ENCODE measurements at places on chromosomes 13 and 19.

DNA sequence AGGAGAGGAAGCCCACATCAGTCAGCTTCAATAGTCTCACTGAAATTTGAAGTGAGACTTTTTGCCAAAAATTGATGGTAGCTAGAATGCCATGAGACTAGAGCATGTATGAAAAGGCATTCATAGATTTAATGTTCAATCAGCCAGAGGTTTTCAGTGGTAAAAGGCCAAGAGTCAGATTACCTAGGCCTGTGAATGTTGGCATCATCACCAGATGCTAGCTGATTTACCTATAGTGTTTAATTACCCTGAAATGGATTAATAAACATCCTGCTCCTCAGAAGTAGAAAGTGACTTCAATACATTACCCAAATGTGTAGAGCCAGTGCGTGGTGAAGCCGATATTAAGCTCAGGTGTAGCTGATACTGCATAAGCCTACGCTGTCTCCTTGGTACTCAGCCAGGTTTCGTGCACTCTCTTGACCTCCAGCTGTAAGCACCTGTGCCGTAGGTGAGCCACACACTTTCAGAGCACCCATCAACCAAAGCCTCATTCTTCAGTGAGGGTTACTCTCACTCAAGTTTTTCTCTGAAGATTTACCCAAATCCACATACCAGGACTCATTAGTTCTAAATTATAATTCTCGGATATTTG lies 1140.3 kb upstream of the SLC10A2 start:
- no peak for DNase-seq

DNA sequence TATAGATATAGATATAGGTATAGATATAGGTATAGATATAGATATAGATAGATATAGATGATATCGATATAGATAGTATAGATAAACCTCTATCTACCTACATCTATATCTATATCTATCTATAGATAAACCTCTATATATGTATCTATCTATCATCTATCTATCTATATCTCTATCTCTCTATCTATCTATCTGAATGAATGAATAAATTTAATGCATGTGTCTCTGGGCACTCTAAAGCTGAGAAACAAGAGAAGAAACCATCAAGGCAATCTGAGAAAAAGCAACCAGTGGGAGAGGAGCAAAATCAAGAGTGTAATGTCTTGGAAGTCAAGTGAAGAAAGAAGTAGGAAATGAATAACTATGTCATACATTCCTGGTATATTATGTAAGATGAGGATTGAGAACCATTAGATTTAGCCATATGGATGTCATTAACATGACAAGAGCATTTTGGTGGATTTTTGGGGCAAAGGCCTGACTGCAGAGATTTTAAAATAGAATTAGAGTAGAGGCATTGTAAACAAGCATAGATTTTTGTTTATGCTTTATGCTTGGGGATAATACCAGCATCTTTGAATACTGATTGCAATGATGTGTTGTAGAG lies 1262.7 kb upstream of the MIR17HG start:
- no peak for DNase-seq

DNA sequence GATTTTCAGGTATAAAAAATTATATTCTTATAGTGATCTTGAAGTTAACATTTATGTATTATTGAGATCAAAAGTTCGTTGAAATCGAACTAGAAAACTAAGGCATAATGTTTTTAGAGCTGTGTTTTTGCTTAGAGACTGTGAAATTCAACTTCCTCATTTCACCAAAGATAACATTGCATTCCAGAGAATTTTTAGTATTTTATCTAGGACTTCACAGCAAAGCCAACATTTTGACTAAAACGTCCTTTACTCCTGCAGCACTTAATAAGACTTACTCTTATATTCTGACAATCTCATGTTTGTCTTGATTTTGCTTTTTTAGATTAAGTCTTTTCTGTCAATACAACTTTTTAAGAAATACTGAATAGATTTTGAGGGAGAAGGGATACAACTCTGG lies 4.7 kb downstream of the KCTD4 start:
- DNase-seq: no peak

- no peak for DNase-seq
These were observed 703.3 kb upstream of the ARGLU1 start for GRCh38 chr13:107271227-107271626.

DNA sequence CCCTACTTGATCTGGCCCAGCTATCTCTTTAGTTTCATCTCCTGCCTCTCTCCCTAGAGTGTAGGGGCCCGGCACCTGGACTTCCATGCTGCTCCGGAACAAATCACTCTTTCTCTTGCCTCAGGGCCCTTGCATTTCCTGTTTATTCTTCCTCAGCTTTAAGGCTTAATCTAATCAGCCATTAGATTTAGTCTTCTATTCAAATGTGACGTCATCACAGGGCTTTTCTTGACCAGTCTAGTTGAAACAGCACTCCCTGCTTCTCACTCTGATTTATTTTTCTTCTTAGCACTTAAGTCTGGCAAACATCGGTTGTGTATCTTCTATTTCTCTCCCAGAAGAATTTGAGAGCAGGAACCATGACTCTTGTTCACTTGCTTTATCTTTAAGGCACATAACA lies 564.1 kb downstream of the EFNB2 start:
- DNase-seq: no peak

DNA sequence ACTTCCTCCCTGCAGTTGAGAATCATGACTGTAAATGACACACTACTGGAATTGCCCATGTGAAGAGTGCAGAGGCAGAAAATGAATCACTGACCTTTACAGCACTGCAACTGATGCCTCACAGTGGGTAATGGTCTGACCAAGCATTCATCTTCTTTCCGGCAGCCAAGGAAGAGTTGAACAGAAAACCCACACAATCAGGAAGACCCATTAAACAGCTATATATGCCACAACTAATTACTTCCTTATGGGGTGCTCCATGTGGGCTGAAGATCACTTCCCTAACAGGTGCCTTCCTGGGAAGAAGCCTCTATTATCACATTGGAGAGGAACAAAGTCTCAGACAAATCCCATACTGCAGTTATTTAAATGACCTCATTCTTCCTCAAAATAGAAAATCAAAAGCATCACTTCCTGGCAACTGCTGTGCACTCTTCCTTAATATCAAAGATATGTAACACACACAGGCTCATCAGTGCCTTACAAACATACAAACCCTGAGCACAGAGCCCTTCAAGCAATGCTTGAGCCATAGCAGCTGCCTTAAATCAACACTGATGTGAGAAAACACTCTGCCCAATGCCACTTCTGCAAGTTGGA lies 45.8 kb downstream of the RUBCNL start:
- DNase-seq: no peak

- no peak for DNase-seq
These were observed 185.9 kb downstream of the LHFPL6 start for GRCh38 chr13:39417131-39417530.

GRCh38 chr19:37079238-37079637 lies 1.0 kb downstream of the ZNF420 start:
- no peak for DNase-seq

DNA sequence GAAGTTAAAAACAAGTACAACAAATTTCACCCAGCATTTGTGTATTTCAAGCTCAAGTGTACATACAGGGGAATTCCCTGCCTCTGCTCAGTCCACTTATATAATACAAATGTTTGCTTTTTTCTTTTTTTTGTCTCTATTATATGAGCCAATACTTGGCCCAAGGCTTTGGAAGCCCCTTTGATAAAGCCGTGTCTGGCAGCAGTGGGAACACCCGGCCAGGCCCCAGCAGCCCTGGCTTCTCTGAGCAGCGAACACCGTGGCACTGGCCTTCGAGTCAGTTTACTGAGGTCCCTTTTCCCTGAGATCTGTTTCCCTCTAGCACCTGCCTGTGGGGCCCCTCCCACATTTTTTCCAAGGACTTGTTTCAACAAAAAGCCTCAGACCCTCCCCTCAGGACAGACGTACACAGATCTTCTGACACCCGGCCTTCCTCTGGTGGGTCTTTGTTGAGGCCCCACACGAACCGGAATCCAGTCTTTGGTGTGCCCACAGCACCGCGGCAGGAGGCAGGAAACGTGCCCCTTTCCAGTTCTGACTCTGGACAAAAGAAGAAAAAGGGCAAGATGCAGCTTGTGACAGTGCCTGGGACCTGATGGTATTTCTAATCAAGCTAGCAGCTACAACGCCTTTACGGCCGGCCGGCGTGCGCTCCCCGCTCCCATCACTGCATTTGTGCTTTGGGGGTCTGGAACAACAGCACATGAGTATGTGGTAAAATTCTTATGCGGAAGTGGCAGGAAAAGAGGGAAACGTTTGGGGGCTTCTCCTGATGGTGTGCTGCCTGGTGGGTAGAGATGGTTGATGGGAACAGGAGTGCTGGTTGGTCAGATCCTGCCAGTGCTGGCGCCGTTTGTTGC lies 13.8 kb downstream of the SIPA1L3 start:
- no peak for DNase-seq

DNA sequence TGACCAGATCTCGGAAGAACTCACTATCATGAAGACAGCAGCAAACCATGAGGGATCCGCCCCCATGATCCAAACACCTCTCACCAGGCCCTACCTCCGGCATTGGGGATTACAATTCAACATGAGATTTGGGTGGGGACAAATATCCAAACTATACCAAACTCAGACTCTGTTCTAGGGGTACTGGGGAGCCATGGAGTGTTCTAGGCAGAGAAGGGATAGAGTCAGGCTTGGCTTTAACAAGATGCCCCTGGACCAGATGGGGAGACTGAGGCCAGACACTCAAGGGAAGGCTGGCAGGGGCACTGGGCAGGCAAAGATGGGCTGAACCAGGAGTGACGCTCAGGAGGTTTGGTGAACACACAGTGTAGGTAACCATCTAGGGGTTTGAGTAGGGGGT lies 11.9 kb upstream of the SCN1B start:
- no peak for DNase-seq

GRCh38 chr13:44058067-44058466 lies 178.4 kb downstream of the LACC1 start:
- no peak for DNase-seq

DNA sequence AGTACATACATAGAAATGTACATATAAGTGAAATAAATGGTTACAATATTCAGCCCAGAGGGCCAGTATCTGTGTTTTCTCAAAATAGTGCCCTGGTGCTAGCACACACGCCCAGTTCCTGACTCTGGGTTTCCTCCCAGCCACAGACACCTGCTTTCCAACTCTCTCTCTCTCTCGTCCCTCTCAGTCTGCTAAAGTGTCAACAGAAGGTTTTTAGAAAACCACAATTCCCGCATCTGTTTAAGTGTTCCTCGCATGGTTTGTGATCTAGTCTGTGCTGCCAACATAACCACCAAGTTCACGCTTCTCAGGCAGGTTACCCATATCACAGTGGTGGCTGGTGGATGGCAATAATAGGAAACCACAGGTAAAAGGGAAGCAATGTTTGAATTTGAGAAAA lies 17.8 kb upstream of the UPF3A start:
- DNase-seq: no peak

DNA sequence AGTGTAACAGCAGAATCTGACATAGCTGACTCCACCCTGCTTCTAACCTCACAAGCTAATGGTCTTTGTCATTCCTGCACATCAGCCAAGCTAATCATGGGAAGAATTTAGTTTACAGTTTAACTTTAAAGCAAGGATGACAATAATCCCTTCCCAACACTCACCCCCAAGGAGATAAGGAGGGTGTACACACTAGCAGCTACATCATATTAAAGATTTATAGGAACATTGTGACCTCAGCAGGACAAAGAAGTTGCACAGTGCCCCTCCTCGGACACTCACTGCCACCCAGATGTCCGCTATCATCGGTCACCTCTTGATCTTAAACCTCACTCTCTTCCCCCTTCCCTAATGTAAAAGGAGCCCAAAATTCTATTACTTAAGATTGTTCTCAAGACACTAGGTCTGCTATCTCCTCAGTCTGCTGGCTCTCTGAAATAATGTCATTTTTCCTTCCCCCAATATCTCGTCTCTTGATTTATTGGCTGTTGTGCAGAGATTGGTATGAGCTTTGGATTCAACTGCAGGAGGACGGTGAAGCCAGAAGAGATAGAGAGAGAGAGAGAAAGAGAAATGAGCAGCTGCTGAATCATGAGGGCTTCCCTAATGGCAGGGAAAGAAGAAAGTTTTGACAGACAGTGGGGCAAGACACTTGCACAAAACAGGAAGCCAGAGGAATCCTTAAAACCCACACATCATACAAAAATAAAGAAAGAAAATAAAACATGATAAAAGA lies 17.5 kb upstream of the FFAR2 start:
- DNase-seq: no peak

DNA sequence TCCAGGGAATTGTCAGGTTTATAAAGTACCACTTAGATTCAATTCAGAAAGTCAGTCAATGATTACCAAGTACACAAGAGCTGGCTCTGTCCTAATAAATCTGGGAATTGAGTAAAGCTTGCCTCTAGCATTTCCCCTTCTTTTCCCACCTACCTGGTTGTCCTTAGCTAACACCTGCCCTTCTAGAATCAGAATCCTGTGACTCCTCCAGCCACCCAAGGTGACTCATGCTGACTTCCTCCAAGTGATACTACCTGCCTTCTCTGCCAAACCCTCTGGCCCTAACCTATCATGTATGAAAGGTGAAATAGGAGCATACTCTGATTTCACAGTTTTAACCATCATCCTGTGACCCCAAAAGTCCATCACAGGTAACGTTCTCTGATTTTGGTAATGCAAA lies 151.2 kb downstream of the DIAPH3 start:
- no peak for DNase-seq

- no peak for DNase-seq
These were observed 61.0 kb upstream of the CEACAM8 start for GRCh38 chr19:42655748-42656147.

- no peak for DNase-seq
These were observed 700 bp downstream of the ZNF816 start for GRCh38 chr19:52961981-52962380.

- DNase-seq: no peak
These were observed 47.7 kb upstream of the UQCRFS1 start for GRCh38 chr19:29260477-29261317.

DNA sequence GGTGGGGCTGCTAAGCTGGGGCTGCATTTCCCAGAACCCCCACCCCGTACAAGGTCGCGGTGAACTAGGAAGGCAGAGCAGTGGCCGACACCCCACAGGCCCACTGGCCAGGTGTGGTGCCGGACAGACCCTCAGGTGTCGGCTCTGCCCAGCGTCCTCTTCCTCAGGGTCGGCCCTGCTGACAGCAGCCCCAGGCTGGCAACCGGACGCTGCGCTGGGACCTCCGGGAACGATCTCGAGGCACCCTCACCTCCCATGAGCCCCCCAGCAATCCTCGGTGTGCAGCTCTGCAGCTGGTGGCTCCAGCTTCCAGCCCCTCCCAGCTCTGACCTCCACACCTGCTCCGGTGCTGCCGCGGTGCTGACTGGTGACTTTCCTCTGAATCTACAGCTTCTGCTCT lies 142.9 kb upstream of the SPACA7 start:
- DNase-seq: no peak

- DNase-seq: peak; percentile 70
These were observed at the start of gene ZNF284 for GRCh38 chr19:44071824-44072542. TSS of gene ZNF284 (plus strand) at chr19:44072159. CDS start at chr19:44076390, 4,231 bp downstream.

- no peak for DNase-seq
These were observed 59.7 kb upstream of the ZNF724 start for GRCh38 chr19:23309926-23310325.
